ENCODE measurements at places on chromosomes 5 and 9.
A peak's percentile ranks its signal among the peaks of the same experiment; 100 is the strongest.

DNA sequence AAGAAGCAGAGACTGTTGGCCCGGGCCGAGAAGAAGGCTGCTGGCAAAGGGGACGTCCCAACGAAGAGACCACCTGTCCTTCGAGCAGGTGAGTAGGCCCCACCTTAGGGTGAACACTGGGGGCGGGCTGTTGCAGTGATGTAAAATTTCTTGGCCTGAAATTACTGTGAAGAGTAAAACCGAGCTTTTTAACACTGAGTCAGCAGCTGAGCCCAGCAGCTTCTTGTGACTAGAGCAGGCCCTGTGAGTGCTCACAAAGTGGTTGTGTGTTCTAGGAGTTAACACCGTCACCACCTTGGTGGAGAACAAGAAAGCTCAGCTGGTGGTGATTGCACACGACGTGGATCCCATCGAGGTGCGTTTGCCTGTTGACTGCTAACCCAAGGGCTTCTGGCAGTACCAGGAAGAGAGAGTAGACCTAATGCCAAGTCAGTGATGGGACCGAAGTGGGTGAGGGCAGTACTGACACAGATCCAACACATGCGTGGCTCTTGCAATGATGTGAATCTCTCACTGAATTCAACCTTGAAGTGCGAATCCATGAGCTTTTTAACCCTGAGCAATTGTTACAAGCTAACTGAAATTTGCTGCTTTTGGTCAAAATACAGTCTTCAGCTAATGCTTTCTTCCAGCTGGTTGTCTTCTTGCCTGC lies 2.1 kb downstream of the RPL7A start:
- DNase-seq: no peak

DNA sequence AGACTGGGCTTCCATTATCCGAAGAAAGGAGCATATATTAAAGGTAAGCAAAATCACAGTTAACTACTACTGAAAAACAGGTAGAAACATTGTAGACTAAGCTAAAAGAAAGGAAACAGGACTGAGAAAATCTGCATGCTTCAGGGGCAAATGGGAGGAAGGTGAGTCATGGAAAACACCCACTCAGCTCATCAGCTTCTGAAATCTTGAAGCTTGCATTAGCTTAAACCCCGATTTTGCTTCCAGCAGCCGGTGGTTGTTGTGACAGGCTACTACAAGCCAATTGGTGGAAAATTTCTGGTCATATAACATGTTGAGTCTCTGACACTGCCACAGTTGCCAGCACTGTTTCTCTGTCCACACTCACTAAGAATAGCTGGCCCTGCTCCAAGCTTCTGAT lies 179.6 kb upstream of the PUM3 start:
- no peak for DNase-seq

GRCh38 chr9:25813478-25813877 lies 135.2 kb upstream of the TUSC1 start:
- no peak for DNase-seq

DNA sequence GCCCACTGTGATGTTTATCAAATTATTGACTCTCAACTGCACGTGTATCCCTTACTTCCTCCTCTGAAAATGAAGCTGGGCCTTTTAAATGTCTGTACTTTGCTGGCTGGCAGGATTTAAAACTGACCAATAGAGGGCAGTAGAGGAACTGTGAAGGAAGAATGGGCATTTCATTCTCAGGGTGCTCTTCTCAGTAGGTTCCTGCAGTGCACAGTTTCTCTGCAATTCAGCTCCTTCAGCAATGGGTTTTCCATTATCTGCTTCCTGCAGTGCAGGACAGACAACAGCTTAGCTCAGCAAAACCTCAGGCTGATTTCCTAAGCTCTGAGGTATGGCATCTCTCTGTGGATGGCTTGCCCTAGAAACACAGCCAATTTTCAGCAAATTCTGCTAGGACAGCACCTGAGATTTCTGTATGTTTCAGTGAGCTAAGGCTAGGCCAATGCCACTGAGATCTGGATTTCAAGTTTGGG lies 298.4 kb upstream of the PRDM9 start:
- DNase-seq: peak; percentile 59

GRCh38 chr9:95083086-95083768 lies 234.3 kb downstream of the FANCC start:
- DNase-seq: no peak

GRCh38 chr9:35826071-35826701 lies 2.3 kb downstream of the FAM221B start:
- peak; percentile 67 for DNase-seq

GRCh38 chr5:151598984-151599383 lies 7.9 kb upstream of the FAT2 start:
- DNase-seq: no peak

DNA sequence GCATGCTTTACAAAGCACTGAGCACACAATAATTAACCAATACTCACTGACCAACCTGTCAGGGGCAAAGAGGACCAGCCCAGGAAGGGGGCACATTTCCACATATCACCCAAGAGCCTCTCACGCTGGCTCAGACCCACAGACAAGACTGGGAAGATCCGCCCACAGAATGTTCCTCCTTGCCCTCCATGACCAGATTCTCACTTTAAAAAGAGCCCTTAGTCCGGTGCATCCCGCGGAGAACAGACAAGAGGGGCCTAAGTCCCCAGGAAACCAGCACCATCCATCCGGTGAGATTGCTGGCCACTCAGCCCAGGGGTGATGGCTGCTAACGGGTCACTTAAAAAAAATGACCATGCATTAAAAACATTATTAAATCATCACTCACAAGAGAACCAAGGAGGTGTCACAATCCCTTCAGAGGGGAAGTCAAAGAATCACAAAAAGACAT lies 32.9 kb downstream of the SEMA4D start:
- DNase-seq: no peak

DNA sequence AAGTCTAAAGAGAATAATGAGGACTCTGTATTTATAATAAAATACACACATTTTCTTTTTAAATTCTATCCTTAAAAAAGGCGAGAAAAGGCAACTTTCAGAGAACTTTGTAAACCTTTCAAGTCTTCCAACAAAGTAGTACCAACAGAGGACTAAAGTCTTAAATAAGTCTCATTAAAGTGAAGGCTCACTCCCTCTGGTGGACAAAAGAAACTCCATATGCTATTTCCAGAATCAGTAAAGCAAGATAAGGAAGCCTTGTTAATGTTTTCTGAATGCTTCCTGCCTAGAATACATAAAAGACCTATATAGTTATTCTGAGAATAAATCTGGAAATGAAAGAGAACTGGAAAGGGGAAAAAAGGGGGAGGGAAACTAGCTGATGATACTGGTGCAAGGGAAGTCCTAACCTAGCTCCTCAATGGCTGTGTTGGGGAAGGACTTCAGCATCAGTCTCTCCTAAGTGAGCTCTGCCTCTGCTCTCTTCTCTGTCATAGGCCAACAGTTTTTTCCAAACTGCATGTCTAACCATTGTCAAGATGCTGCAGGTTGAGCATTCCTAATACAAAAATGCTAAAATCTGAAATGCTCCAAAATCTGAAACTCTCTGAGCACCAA lies 7.2 kb downstream of the HMGCS1 start:
- DNase-seq: no peak

GRCh38 chr5:158812408-158812807 lies 287.3 kb downstream of the EBF1 start:
- peak; percentile 20 for DNase-seq

DNA sequence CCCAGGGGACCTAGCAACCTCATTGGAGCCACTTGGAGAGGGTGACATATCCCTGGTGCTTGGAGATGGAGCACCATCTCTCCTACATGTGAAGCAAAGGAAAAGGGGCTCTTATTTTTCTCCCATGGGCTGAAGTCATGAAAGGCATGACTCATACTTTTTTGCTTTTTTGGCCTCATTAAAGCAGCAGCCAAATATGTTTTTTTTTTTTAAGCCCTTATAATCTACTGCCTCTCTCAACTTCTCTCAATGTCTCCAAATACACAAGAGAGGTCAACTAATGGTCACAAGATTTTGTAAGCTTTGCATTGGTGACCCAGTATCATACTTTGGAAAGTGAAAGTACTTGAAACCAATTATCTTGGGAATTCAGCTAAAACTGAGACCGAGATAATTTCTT lies 1.6 kb upstream of the CFAP90 start:
- no peak for DNase-seq

GRCh38 chr5:178476972-178477754 lies 113.0 kb downstream of the COL23A1 start:
- DNase-seq: no peak

DNA sequence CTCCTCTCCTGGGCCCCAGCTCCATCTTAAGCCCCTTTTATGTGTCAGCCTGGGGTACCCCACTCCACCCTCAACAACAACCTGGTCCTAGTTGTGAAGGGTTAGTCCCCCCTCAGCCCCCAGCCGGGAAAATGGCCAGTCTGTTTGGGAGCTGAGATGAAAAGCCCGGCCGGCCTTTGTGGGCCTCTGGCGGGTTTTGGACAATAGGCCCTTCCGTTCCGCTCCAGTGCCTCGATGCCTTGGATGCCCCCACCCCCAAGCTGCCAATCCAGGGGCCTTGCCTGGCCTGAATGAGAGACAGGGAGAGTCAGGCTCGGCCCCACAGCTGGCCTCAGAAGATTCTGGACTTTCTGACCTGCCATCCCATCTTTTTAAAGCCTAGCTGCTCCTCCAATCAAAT lies 9.2 kb downstream of the CNTFR start:
- DNase-seq: no peak

DNA sequence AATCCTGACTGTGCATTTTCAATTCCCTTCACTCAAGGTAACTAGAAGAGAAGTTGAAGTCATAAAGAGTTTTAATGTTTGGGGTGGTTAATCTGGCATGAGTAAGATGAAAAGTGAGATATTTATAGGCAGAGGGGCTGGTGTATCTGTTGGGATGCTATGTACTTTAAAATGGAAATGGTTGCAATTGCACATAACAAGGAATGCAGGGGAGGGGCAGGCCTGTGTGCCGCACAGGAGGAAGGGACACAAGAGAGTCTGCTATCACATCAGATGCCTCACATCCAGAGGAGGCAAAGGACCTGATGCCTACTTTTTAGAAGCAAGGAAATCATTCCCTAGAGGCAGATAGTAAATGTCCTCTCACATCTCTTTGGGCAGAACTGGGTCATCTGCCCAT lies 55.5 kb upstream of the OSMR start:
- DNase-seq: no peak

DNA sequence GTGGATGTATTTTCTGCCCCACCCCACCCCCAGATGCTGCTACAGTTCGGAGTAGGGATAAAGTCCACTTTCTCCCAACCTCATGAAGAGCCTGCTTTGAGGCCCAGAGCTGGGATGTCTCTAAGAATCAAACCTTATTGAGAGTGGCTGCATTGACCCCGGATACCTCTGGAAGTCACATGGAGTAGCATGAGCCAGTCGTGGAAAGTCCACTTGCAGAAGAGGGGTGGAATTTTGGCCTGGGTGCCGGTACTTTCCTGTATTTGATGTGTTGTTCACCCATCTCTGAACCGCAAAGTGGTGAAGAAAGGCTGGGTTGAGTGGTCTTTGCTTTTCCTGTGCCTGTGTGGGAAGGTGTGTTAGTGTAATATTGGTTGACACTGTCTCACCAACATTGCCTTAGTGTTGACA lies 3.7 kb downstream of the OTULIN start:
- no peak for DNase-seq
